ENCODE measurements at places on chromosomes 5 and 9.

DNA sequence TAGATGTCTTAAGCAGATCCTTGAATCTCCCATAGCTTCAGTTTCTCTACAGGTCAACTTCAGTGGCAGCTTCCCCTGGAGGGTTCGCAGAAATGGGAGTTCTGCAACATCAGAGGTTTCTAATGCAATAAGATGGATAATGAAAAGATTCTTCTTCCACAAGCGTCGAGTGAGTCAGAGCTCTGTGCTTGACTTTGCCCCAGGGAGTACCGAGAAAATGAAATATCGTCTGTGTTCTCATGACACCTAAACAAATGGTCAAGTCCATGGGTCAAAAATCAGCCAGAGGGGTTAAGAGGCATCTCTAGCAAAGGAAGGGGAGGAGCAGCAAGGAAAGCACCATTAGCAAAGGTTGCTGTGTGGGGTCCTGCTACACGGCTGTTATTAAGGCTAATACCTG lies 3.2 kb upstream of the ADRA1B start:
- no peak for DNase-seq

- DNase-seq = no peak
Measured at GRCh38 chr5:12016159-12016746, 112.0 kb upstream of the CTNND2 start.

DNA sequence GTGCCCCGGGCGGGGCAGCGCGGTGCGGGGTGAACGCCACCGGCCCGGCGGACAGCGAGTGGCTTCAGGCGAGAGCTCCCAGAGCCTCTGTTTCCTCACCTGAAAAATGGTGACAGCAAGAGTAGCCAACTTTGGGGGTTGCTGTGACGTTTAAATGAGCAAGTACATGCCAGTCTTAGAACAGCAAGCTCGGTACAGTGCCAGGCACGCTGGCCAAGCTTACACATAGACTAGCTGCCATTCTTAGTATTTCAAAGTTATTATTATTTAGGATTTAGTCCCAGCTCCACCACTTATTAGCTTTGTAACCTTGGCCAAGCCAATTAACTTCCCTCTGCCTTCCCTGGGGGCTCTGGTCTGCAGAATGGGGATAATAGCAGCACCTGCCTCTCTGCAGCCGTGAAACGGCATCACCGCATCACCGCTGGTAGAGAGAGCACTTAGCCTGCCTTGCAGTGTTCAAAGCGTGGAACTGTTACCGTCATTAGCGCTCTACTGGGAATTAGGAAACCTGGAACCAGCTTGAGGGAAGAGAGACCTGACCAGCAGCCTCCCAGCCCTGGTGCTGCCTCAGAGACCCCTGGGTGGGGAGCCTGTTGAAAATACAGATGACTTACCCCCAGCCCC lies at the start of gene C9orf50:
Gene C9orf50 (minus strand): TSS at position 433 of the 627 bp plus-strand sequence. CDS start 527 bp downstream, outside the sequence.
- no peak for DNase-seq

DNA sequence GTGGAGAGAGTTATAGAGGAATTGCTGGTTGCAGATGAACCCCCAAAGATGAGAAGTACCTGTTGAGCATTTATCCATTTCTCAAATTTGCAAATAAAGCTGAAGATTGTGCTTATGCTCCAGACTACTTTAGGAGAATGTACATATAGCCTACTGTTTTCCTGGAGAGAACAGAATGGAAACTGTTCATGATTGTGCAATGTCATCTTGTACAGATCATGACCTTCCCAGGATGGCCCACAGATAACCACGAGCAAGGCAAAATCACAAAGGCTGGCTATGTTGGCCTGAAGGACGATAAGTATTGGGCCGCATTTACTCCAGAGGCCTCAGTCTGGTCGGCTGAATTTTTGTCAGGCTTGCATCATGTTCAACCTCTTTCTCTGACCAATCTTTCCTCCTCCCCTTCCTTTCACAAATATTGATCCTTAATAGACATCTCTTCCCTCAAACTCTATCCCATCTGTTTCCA lies 28.5 kb upstream of the RICTOR start:
- DNase-seq = no peak

GRCh38 chr9:68498816-68499215 lies 41.9 kb downstream of the TMEM252 start:
- DNase-seq = no peak

GRCh38 chr9:90176901-90177300 lies 465.7 kb downstream of the DIRAS2 start:
- no peak for DNase-seq

- no peak for DNase-seq
Measured at GRCh38 chr5:51302343-51302742, 80.9 kb upstream of the ISL1 start.

DNA sequence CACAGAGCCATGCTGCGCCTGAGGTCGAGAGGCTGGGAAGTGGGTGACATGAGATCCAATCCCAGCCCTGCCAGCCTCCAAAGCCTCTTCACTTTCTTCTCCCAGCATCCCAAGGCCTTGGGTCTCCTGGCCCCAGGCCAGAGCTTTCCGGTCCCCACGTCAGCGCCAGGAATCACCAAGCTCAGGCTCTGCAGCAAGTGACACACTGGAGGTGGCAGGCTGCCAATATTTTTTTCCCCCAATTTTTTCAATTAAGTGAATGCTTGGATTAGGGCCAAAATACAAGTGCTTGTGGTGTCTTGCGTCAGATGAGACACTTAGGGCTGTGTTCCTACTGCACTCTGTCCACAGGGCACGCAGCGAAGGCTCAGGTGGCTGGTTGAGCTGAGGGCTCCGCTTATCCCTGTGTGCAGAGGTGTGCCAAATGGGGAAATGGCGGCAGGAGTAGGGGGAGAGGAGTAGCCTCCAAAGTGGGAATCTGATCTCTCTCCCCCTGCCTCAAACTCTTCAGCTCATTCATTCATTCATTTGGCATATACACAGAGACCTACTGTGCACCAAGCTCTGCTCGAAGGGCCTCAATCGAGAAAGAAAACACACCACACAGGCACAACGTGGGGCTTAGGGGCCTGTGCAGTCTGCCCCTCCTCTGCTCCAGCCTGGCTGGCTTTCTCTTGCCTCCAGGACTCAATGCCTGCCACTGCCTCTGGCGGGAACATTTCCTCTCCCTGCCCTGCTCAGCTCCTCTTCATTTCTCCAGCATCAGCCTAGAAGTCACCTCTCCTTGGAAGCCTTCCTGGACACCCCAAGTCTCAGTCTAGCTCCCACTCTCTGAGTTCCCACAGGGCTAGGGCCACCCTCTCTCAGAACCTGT lies 16.6 kb downstream of the SH3PXD2B start:
- peak; percentile 89 for DNase-seq
